ENCODE measurements at places on chromosomes 6 and 20.

DNA sequence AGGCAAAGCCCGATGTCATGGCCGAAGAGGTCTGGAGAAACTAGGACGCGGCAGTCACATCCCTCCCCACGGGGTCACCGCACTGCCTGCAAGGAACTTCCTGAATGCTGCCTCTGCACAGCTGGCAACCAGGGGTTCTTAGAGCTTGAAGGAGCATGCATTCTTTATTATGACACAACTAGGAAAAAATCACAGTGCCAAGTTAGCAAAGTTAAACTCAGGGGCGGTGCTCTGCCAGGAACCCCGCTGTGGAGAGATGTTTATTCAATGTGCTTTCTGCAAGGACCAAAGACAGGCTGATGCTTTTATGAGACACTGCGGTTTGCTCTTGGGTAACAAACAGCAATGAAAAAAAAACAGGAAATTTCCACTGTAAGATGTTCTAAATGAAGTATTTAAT is 287.3 kb upstream of the FOXQ1 start:
- no peak for DNase-seq

- DNase-seq, result no peak
Observed at GRCh38 chr6:69570106-69570505, 226.7 kb downstream of the LMBRD1 start.

DNA sequence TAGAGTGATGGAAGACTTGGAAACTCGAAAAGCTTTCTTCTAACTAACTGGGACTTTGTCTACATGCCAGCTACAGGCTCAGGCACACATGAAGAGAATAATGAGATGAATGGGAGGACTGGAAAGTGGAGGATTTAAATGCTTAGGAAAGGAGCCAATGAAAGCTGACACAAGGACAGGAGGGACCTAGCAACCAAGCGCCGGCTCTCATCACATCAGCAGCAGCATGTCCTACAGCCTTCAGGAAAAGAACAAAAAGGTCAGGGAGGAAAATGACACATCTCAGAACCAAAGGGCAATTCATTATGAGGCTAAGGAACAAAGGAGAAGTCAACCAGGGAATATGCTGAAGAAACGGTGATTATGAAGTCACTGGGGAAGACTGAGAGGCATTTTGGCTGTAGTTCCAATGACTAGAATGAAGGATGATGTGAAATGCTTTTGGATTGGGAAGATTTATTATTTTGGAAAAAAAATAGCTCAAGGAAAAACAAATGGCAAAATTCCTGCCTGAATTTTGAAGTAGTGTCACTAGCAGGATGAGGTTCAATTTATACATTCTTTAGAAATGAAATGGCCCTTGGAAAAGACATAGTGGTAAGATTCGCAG is 5.7 kb downstream of the BACH2 start:
- no peak for DNase-seq

- DNase-seq, result no peak
Observed at GRCh38 chr6:89644864-89645263, 6.3 kb upstream of the LYRM2 start.

GRCh38 chr6:111990214-111990613 is 63.7 kb upstream of the CCN6 start:
- DNase-seq, result no peak

GRCh38 chr6:16322666-16323312 is 84.4 kb downstream of the GMPR start:
- peak; percentile 70 for DNase-seq

- no peak for DNase-seq
Observed at GRCh38 chr20:8433291-8433690, 301.2 kb downstream of the PLCB1 start.

DNA sequence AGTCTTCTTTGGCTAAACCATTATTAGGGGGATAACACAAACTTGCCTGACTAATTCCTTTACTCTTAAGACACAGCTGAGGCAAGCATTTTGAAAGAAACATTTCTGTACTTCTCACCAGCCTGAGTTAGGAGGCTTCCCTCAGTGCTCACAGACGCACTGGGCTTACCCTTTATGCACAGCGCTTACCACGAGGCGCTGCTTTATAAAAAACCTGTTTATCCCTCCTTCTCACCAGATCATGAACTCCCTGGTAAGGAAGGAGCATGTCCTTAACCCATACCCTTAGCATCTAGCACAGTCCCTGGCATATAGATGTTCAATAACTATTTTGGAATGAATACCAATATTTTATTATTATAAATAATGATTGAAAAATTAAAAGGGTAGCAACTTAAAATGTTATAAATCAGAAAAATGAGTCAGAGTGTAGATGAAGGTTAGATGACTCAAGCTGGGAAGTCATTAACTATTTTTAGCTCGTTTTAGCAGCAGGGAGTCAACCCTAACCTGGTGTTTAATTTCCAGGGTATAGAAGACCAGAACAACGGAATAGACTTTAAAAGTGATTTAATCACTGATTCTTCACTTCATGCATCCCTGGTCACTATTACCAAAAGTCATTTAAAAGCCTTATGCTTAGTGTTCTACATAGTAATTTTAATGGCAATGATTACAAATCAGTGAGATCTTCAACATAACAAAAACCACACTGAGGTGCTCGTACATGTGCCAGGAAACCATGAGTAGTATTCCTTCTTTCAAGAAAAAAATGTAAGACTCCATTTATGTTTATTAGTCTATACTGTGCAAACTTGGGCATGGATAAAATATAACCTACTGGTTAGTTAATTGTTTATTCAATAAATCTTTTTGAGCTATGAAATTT is 4.1 kb upstream of the TPD52L1 start:
- no peak for DNase-seq

- DNase-seq, result peak; percentile 70
Observed at GRCh38 chr6:24205020-24205492, 79.0 kb downstream of the NRSN1 start.

Data from hematopoietic multipotent progenitor cell treated with erythropoietin and hydrocortisone succinate and interleukin-3 and kit ligand, for 6 days (in vitro differentiated cells).